ENCODE measurements at places on chromosomes 7 and 10.

GRCh38 chr10:88190123-88190522, 326.7 kb downstream of the PTEN start:
- no peak for DNase-seq

GRCh38 chr10:59332581-59332980, 29.8 kb downstream of the FAM13C start:
- DNase-seq = no peak

DNA sequence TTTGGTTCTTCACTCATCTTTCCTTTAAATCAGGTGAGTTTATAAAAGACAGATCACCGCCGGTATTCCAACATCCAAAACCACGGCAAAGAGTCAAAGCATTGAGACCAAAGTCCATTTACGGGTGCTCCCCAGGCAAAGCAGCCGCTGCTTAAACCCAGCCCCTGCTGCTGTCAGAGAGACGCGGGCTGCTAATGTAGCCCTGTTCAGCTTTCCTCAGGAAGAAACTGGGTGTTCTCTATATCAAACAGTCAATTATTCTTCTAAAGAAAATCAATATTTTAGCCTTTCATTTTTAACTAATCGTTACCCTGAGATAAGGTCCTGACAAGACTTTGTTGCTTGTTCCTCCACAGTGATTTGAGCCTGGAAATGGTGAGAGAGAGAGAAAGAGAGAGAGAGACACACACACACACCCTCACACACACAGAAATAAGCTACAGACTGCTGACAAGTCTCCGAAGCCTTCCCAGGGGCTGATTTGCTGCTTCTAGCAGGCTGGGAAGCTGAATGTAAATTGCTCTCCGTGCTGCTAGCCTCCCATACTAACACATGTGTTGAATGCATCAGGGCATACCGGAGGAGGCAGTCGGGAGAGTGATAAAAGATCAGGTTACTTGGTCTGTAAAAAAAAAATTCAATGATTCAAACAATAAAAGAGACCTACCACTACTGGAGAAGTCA, 183.0 kb upstream of the ANK3 start:
- peak; percentile 60 for DNase-seq

GRCh38 chr7:27560706-27561235, 101.9 kb downstream of the HIBADH start:
- DNase-seq = no peak

GRCh38 chr7:95045236-95045923, 138.0 kb downstream of the PPP1R9A start:
- DNase-seq = no peak

DNA sequence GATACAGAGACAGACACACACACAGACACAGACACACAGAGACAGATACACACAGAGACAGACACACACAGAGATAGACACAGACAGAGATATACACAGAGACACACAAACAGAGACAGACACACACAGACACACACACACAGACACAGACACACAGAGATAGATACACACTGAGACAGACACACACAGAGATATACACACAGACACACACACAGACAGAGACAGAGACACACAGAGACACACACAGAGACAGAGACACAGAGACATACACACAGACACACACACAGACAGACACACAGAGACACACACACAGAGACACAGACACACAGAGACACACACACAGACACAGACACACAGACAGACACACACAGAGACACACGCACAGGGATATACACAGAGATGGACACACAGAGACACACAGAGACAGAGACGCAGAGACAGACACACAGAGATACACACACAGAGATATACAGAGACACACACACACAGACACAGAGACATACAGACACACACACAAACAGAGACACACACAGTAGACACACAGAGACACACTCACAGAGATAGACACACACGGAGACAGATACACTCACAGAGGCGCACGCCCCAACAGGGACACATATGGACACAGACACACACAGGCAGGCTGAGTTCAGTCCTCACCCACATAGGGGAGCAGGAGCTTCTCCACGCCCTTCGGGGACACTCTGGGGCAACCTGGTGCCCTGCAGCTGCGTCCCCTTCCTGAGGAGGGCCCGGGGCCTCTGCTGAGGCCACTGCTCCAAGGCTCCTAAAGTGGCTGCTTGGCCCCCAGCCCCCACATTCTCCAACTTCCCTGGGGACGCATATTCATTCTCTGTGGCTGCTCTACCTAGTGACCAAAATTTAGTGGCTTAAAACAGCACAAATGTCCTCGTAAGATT, 10.3 kb upstream of the PPP2R2D start:
- DNase-seq = no peak

GRCh38 chr7:7761340-7761973, 43.0 kb upstream of the RPA3 start:
- no peak for DNase-seq
